Left kidney (tissue), 8 donors: ENCODE measurements at places on chromosomes 5 and 9.
A peak's percentile ranks its signal among the peaks of the same experiment; 100 is the strongest.

- no peak for DNase-seq
These were observed 64.1 kb upstream of the TYRP1 start for GRCh38 chr9:12629067-12629466.

DNA sequence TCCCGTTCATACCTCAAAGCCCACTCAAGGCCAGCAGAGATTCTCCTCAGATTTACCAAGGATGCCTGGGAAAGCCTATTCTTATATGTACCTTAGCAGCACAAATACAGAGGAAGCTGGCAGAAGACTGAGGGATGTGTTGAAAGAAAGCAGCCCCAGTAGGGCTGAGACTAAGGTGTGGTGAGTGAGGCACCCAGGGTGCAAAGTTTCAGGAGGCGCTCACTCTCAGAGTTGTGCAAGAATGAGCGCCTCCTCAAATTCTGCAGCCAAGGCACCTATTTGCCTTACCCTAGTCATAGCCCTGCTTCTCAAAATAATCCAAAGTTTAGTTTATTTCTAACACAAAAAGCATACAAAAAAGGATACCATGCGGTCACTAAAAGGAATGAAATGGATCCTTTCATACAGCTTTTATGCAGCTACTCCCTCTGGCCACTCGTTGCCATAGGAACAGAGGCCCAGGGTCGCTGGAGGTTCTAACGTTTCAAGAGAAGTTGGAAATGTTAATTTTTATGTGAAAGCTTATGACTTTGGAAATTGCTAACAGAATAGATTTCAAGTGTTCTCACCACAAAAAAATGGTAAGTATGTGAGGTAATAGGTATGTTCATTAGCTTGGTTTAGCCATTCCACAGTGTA, 79.7 kb upstream of the SMIM23 start:
- no peak for DNase-seq

DNA sequence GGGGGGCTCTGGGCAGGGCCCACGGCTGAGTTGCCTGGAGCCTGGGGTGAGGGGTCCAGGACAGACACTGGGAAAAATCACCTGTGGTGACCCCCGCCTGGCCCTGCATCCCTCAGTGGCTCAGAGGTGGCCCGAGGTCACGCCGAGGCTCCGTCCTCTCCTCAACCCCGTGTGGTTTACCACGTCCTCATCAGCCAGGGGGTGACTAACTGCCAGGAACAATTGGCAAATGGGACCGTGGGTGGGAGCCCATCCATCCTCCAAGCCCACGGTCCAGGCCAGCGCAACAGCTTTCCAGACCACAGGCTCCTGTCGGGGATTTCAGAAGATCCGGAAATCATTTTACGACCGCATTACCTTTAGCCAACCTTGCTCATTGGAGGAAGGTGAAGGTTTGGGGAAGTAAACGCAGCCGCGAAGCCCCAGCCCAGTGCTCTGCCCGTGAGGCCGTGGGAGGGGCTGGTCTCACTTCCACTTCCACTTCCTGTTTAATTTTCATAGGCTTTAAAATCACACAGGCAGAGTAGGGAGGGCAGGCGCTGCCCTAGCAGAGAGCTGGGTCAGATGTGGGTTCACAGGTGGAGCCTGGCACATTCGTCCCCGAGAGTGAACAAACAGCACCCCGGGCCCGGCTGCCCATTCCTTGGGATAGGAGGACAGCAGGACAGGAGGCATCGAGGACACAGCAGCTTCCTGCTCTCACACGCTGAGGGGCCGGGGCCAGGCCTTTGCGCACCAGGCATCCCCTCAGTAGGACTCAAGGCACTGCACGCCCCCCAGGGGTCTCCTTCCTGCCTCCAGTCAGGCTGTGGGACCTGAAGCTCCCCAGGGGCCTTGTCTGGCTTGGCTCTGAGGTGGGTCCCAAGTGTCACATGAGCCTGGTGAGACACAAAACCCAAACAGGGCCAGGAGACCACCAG, 19.8 kb upstream of the SLC9A3 start:
- no peak for DNase-seq

- DNase-seq = no peak
These were observed 85.9 kb upstream of the HTR4 start for GRCh38 chr5:148740079-148740858.

DNA sequence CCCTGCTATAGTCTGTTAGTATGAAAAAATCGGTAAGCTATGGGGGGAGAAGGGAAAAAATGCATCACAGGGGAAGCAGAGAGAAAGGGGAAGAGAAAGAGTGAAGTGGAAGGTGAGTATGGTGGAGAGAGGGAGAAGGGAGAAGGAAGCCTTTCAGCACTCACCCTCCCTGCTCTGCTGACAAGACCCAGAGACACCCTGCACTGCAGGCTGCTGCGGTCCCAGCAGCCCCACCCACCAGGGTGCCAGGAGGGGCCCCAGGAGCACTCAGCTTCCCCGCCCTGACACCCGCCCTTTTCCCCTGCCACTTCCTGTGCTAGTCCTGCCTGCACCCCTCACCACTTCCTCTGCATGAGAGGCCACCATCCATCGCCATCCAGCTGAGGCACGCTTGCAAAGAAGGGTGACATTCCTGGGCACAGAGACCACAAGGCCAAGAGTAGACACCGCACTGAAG, 12.7 kb downstream of the STK10 start:
- no peak for DNase-seq

GRCh38 chr9:4762886-4763541, 22.0 kb upstream of the AK3 start:
- peak; percentile 34 for DNase-seq

- no peak for DNase-seq
These were observed 30.9 kb downstream of the CSF1R start for GRCh38 chr5:150055326-150056074.

DNA sequence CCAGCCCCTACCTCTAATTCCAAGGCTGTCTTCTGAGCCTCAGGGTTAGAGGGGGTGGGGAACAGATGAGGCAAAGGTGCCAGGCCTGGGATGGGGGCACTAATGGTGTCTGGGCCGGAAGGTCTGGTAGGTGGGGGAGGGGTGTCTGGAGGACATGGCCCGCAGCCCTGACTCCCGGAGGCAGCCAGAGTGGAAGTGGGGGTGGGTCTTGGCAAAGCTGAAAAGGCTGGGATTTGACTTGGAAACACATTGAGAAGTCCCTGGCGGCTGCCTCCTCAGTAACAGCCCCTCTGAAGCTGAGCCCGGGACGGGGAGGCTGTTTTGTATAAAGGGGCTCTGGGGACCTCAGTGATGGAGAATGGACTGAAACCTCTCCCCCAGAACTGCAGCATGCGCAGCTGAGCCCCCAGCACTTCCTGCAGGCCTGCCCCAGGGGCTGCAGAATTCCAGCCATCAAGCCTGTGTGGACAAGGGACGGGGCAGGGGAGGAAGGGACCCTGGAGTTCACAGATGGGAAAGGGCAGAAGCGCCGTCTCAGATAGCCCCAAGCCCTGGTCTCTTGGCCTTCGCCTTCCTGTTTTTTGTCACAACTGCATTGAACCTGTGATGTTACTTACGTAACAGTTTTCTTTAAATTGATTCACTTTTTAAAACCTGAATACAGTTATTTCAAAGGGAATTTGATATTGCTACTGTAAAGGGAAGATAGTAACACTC, 49.3 kb upstream of the SYNPO start:
- no peak for DNase-seq

DNA sequence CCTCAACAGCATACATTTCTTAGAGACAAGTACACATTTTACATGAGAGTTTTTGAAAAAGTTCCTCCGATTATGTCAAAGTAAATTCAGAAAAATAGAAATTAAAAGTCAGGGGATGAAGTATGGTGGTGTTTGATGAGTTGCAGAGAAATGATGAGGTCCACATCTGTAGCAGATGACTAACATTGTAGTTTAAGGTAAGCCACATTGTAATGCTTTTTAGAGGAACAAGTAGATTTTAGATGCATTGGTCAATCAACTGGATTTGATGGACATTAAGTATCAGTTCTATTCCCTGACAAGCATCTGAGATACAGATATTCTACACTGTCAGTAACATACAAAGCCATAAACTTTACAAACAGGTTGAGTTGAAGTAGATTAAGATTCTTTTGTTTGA, 402.4 kb upstream of the RORB start:
- DNase-seq = no peak

GRCh38 chr5:147167529-147167928, 67.3 kb upstream of the STK32A start:
- DNase-seq = no peak

DNA sequence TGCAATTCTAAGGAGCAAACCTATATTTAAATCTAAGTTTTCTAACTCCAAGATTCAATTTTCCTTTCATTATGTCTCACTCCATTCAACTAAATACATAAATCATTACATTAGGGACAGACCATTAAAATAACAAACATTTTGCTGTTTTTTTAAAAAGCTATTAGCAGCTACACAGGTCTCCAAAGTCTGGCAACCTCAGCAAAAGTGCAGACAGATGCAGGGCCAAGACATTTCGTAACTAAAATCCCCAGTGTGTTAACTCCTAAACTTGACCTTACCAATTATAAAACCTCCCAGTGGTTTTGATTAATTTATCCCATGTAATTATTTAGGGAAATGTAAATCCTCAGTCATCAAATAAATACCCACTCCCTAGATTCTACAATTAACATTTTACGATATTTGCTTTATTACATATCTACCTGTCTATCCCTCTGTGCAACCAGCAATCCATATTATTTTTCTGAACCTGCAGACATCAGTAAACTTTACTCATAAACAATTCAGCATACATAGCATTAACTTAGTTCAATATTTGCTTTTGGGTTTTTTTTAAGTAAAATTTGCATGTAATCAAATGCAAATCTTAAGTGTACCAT, 64.7 kb downstream of the RGS7BP start:
- DNase-seq = no peak

DNA sequence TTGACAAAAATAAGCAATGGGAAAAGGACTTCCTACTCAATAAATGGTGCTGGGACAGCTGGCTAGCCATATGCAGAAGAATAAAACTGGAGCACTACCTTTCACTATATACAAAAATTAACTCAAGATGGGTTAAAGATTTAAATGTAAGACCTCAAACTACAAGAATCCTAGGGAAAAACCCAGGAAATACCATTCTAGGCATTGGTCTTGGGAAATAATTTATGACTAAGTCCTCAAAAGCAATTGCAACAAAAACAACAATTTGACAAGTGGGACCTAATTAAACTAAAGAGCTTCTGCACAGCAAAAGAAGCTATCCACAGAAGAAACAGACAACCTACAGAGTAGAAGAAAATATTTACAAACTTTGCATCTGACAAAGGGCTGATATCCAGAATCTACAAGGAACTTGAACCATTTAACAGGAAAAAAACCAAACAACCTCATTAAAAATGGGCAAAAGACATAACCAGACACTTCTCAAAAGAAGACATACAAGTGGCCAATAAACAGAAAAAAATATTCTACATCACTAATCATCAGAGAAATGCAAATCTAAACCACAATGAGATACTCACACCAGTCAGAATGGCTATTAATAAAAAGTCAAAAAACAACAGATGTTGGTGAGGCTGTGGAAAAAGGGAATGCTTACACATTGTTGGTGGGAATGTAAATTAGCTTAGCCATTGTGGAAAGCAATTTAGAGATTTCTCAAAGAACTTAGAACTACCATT, 75.2 kb upstream of the CPEB4 start:
- no peak for DNase-seq

DNA sequence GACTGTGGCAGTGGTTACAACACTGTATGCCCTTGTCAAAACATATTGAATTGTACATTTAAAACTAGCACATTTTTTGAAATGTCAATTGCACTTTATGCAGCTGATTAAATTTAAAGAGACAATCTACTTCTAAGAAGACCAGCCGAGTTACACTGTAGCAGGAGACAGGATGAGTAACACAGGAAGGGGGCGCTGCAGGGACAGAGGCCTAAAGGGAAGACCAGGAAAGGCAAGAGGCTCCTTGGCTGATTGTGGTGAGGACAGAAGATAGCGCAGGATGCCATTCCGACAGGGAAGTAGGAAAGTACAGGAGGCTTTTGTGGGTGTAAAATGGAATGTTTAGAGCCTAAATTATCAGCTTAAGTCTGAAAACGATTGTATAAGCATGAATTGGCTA, 28.2 kb upstream of the PPP2R2B start:
- no peak for DNase-seq

DNA sequence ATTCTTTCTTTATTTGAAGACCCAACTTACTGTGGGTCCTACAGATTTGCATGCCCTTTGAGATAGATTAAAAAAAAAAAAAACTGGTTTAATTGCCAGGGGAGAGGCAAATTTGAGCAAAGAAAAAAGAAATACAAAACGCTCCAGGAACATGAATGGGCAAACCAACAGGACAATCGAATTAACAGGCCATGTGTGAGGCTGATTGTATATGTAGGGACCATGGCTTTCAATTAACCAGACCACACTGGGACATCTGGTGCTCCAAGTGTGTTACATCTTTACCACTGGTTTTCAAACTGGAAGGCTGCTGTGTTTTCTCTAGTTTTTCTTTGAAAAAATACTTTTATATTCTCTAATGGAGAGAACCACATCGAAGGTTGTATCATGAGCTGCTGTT, 612.1 kb upstream of the SEMA6A start:
- no peak for DNase-seq

DNA sequence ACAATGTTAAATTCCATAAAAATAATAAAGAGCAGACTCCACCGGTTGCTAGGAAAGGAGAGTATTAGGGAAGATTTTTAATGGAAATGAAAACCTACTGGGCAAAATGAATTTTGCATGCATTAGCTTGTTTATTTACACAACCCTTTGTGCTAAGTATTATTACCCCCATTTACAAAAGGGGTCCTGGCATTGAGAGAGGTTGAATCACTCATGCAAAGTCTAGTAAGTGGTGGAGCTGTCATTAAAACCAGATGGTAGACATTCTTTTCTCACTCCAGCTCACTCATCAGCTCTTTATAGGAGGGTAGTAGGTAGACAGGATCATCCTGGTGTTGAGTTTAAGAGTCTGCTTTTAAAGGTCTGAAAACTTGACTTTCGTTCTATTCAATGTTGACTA, 395.1 kb downstream of the PLK2 start:
- no peak for DNase-seq

- DNase-seq = no peak
These were observed 52.9 kb upstream of the ZNF366 start for GRCh38 chr5:72559866-72560766.

- no peak for DNase-seq
These were observed 30.9 kb upstream of the OLFM1 start for GRCh38 chr9:135056541-135056940.

DNA sequence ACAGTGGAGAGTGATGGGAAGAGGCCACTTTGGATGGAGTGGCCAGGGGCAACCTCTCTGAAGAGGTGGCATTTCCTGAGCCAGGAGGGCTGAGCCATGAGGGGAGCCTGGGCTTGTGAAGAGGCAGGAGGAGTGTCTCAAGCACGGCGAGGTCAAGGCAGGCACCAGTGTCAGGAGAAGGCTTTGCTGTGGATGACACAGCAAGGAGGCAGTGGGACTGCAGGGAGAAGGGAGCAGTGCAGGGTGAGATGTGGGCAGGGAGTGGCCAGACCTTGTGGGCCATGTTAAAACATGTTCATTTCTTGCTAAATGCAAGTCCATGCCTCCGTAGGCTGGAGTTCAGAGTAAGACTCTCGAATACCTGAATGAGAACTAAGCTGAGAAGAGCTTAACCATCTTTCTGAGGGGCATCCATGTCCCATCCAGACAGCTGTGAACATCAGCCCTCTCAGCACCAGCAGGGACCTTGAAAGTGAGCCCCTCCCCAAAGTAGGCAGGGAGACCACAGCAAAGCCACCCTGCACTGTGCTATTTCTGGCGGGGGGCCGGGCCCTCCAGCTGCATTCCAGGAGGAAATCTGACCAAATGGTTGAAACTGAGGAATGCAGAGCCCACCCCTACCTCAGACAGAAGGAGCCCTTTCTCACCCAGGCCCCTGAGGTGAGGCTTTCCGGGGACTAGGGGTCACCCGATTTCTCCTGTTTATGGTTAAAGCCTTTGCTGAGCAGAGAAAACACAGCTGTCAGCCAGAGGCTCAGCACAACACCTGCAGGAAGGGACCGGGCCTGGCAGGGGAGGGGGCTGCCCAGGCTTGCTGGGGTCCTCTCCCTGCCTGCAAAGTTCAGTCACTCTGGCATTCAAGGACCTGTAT, 16.1 kb upstream of the ARSI start:
- no peak for DNase-seq
